Right lobe of liver (tissue), 6 donors: ENCODE measurements at places on chromosomes 16 and 17. TPM values are rescaled to one million over a fixed set of nuclear protein-coding genes. Genes with fewer than 3 reads are reported as not detected.

- no peak for DNase-seq
Observed at GRCh38 chr16:67055712-67056487, 27.0 kb downstream of the CBFB start.

DNA sequence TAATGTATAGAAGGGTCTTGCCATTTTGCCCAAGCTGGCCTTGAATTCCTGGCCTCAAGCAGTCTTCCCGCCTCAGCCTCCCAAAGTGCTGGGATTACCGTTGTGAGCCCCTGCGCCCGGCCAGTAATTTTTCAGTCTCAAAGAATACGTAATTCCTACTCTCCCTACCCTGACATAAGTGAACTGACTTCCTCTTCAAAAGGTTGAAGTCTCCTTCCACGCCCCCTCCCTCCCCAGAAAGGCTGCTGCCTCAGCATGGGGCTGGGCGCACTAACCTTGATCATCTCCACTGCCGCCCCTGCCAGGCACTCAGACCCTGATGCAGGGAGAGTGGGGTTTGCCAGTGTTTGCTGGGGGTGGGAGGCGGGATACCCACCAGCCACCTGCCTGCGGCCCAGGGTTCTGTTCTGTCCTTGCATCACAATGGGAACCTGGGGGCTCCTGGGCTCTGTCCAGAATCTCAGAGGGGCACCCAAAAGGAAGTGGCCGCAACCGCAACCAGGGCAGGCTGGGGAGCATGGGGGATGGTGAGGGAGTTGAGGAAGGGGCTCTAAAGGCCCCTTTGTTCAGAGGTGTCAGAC lies 27.5 kb downstream of the KIFC3 start:
- no peak for DNase-seq

GRCh38 chr16:30623536-30624283 lies 13.5 kb upstream of the ZNF689 start:
- no peak for DNase-seq

DNA sequence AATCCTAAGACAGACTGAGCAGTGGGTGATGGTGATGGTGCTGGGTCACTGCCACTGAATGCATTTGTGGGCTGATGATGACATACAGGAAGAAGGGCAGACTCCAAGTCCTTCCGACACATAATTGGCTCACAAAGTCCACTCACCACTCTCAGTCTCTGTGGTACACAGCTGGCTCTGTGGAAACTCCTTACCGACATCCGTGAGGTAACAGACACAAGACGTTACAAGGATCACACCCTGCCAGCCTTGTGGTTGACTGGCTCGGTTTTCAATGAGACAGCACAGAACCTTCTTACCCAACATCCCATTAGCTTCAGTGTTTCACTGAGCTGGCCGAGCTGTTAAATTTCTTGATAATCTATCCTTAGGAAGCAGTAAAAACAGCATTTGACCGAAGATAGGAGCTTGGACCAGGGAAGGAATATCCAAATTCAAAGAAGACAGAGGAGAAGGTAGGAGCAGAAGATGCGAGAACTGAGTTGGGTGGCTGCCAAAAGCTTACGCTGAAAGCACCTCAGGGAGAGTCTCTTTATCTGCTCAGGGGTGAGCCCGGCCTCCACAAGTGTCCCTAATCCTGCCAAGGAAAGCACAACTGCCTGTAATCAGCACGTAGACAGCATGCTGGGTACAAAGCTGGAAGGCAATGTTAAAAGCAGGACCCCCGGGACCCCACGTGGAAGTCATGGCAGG lies 5.5 kb upstream of the MXRA7 start:
- no peak for DNase-seq

The ADGRG1 gene
- total RNA-seq: 3.1 TPM

The TIMP2 gene
- total RNA-seq: 22.2 TPM
